AG09309 (cell line): ENCODE measurements at places on chromosomes 3 and 15.

- no peak for DNase-seq
Measured at GRCh38 chr3:149340310-149340933, 7.0 kb upstream of the TM4SF18 start.

DNA sequence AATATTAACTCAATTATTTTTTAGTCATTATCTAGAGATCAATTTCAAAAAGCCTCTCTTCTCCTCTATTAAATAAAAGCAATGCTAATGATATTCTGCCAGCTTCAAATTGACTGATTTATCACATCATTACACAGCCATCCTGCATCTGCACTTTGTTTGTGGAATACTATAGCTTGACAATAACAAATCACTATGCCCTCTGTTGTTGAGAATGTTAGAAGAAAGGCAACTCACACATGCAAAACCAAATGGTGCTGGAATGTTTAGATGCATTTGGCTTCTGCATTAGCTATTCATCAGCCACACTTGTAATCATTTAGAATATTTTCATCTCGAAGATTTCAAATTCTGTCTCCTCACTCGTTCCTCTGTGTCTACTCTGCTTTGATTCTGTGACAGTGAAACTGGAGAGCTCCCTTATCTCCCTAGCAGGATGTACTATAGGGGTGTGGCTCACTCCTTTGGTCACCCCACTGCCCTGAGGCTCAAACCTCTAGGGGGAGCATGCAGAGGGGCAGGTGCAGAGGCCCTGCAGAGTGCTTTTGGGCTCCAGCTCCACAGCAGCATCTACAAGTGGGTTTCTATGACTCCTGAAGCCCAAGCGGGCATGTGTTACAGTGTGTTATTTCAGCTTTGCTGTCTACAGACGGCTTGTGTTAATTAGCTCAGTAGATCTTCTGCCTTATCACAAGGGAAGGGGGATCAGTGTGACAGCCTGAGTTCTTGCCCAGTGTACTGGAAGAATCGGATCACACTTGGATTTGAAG lies 454.1 kb upstream of the BCHE start:
- DNase-seq = no peak

GRCh38 chr15:56732135-56732885 lies 999 bp downstream of the ZNF280D start:
- no peak for DNase-seq

- no peak for DNase-seq
Measured at GRCh38 chr3:13002398-13003124, 70.7 kb downstream of the IQSEC1 start.

DNA sequence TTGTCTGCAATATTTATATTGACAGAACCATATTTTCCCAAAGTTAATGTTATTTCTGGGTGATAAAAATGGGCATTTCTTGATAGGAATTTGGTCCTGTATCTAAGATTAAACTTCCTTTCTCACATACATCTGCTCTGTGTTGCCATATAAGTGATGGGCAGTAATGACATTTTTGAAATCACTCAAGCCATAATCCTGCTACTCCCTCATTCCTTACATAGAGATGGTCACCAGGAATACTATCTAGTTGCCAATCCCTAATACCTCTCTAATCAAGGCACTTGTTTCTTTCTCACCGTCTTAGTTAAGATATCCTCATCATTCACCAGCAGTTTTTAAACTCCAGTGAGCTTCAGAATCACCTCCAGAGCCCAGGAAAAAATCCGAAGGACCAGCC lies 68.4 kb downstream of the FSIP1 start:
- DNase-seq = no peak

GRCh38 chr3:151224268-151224866 lies 21.4 kb upstream of the GPR171 start:
- DNase-seq = no peak

DNA sequence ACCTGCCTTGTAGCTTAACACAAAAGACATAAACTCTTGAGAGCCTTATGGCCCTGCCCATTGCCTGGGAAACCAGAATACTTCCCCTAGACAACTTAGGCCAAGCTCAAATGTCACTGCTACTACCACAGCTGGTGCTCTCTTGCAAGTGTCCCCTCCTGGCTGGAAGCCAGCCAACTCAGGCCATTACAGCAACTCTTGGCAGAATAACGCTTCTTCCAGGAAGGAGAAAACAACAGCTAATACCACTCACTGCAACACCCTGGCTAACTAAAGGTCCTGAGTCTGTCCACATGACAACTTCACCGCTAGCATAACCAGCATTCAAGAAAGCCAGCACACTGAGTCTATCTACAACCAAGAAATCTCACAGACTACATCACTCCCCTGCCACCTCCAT lies 5.1 kb upstream of the B4GALT4 start:
- DNase-seq = no peak

- no peak for DNase-seq
Measured at GRCh38 chr3:176780766-176781165, 416.5 kb downstream of the TBL1XR1 start.

DNA sequence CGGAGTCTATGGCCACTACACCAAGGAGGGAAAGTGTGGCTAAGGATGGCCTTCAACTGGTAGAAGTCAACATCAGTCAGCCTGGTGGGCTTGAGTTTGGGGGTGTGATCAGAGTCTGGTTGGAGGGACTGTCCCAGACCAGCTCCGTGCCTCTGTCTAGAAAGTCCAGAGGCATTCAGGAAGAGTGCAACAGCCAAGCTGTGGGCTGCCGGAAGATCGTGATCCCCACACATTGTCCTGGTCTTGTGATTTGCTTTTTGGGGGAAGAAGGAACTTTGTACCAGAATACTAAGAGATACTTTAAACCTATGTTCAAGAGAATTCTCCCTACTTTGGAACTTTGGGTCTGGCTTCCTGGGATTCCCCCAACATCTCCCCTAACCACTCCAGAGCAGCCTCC lies 47.8 kb upstream of the VPS8 start:
- DNase-seq = no peak

DNA sequence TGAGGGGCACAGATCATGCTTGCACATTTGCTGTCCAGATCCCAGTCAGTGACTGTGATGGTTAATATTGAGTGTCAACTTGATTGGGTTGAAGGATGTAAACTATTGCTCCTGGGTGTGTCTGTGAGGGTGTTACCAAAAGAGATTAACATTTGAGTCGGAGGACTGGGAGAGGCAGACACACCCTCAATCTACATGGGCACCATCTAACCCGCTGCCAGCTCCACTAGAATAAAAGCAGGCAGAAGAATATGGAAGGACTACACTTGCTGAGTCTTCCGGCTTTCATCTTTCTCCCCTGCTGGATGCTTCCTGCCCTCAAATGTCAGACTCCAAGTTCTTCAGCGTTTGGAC lies 5.1 kb downstream of the GP9 start:
- no peak for DNase-seq

DNA sequence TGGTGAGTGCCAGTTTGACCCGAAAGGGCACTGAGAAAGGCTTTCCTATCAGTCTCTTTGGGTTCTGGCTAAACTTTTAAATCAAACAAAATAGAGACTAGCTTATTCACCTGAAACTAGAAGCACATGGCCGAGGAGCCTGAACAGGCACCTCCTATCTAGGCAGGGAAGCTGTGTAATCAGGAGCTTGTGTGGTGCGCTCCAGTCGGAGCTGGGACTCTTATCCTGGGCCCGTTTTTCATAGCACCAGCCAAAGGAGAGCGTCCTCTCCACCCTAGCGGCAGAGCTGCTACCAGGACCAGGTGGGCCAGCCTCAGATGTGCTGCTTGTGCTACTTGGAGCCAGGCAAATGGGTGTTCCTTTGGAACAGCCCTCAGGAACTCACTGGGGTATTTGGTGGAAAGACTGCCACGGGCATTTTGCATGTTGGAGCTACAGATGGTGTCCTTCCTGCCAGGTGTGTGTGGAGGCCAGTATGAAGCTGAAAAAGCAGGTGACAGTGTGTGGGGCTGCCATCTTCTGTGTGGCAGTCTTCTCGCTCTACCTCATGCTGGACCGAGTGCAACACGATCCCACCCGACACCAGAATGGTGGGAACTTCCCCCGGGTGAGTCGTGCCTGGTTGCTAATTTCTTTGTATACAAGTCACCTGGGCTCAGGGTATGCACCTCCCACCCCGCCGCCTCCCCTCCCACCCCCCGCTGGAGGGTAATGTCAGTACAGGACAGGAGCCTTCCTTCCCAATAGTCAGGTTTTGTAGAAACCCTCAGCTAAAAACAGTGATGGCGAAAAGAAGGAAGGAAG lies 833 bp downstream of the MAN2A2 start:
- DNase-seq = no peak

DNA sequence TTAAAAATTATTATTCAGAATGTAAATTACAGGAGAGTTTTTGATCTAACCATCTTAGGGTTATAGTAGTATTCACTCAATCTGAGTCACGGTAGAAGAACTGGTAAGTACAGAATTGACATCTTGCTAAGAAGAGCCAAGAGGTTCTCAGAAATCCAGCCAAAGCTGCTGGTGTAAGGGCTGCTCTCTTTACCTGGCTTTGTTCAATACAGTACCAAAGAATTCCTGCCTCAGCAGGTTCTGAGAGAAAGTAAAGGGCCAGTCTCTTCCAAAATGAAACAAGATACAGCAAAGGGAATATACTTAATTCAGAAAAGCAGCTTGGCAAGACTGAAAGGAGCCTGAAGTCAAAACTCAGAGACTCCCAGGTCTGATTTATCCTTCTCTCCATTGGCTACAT lies 193.1 kb downstream of the TNIK start:
- DNase-seq = no peak

GRCh38 chr3:140766465-140766864 lies 88.6 kb downstream of the TRIM42 start:
- no peak for DNase-seq

DNA sequence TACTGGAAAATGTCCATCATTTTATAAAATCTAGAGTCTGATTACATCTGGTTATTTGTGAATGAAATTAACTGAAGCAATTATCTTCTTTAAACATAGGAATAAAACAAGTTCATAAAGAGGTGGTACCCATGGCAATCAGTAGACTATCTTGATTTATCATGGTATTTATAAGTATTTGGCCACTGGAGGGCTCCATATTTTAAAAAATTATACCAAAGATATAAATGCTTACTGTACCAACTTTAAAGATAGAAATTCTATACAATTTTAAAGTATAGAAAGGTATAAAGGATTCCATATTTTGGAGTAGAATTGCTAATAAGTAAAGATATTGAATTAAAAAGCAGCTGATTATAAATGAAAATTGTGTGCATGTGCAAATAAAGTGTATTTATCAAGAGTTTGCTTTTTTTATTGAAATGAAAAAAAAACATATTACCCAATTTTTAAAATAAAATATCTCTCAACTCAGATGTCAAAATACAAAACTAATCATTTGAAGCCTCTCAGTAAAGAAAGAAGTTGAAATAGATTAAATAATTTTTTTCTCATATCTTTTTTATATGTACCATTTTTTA lies 105.3 kb downstream of the BBX start:
- no peak for DNase-seq

GRCh38 chr3:143092191-143092590 lies 27.4 kb upstream of the CHST2 start:
- DNase-seq = no peak

DNA sequence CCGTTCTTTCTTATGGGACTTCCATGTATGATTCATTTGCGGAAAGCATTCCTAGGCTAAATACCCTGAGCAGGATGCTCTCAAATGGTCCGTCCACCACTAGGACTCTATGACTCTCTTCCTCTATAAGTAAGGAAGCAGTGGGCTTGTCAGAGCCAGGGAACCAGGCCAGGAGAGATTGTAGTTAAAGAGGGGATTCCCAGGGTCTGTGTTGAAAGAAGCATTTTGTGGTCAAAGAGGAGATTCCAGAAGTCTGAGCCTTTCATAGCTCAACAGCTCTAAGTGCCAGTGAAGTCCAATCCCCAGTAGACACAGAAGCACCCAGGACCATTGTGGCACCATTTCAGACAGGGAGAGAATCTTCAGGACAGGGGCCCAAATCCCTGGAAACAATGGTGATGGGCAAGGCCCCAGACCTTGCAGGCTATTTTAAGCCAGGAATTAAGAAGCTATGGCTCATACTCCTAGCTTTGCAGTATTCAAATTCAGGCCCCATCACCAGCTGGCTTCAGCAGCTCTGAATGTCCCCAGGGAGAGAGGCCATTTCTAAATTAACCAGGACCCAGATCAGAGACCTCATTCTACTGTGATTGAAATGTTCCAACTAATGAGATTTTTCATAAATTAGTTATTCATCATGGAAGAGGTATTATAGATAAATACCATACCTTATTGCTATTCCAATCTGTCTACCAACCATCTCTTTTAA lies 81.7 kb downstream of the CD47 start:
- DNase-seq = peak; percentile 59

- no peak for DNase-seq
Measured at GRCh38 chr3:184816614-184817013, 4.6 kb downstream of the VPS8 start.

DNA sequence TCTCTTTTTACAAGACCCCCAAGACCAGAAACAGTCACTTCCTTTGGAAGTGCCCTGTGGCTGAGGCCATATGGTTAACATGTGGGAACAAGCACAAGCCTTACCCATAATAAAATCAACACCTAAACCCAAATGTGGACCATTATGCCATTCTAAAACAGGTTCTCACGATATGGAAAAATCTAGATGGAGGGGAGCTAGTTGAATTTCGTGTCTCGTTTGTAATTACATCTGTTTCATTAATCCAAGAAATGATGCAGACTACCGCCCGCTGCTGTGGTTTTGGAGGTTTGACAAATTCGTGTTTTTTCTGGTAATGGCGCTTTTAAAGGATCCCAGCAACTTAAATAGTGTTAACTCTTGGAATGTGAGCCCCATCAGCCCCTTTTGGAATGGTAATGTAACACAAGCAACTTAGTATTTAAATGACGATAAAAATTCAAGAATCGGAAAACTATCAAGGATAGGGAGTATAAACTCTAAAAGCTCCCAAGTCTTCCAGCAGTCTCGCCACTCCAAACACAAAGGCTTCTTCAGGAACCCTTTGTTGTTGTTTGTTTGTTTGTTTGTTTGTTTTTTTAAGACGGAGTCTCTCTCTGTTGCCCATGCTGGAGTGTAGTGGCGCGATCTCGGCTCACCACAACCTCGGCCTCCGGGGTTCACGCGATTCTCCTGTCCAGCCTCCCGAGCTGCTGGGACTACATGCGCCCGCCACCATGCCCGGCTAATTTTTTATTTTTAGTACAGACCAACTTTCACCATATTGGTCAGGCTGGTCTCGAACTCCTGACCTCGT lies 1.1 kb downstream of the CNBP start:
- DNase-seq = peak; percentile 31

- DNase-seq = peak; percentile 16
Measured at GRCh38 chr3:168249550-168250414, 154.1 kb upstream of the GOLIM4 start.

GRCh38 chr3:179410331-179410730 lies 40.9 kb downstream of the GNB4 start:
- no peak for DNase-seq
